Stimulated activated naive CD4-positive, alpha-beta T cell treated with Interleukin-2 at 50 U/mL for 16 hours (primary cell): ENCODE measurements at places on chromosomes 16 and 17.

DNA sequence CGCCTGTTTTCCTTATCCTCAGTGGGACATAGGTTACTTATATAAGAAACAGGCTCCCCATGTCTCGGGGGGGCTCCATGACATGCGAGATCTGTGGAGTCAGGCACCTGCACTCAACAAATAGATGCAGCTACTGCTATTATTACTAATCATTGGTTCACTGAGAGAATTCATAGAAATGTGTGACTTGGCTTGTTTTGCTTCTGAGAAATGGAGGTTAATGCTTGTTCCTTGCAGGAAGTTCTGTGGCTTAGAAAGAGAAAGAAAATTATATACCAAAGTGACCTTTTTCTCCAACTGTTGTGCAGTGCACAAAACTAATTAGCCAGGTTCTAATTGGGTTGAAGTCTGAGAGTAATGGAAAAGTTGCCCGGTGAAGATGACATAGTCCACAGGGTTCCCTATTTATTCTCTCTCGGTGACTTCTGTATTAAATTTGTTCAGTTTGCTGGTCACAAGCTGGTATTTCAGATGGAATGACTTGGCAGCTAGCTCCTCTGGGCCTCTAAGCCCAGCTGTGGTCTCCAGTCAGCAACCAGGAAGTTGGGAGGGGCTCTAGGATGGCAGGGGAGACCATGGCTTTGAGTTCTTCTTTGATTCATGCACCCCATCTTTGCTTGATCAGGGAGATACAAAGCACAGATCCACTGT, 17.6 kb upstream of the MAF start:
- DNase-seq: peak; percentile 26

DNA sequence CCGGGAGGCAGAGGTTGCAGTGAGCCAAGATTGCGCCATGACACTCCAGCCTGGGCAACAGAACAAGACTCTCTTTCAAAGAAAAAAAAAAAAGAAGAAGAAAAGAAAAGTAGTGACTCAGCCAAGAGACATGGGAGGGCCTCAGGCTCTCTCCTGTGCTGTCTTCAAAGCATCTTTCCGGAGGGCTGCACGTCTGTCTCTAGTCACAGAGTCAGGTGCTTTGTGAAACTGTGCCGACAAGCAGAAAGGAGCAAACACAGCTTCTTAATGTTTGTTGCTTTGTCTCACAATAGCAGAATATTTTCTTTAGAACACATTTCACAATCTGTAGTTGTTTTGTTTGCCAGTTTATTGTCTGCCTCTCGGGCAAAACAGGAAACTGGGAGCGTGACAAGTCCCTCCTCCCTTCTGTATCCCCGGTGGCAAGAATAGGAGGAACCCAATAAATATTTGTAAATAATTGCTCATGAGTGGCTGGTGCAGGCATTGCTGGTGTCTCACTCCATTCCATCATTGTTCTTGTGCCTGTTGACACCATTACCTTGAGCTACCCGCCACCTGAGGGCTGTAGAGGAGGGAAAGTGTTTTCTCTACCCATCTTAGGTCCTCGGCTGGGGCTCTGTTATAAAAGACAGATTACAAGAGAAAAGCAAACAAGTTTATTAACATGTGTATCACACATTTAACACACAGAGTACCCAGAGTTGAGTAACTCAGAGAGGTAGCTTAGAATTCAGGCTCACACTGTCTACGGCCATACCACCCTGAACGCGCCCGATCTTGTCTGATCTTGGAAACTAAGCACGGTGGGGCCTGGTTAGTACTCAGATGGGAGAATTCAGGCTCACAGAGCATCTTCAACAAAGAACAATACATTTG, 5.5 kb downstream of the GAST start:
- DNase-seq: no peak

DNA sequence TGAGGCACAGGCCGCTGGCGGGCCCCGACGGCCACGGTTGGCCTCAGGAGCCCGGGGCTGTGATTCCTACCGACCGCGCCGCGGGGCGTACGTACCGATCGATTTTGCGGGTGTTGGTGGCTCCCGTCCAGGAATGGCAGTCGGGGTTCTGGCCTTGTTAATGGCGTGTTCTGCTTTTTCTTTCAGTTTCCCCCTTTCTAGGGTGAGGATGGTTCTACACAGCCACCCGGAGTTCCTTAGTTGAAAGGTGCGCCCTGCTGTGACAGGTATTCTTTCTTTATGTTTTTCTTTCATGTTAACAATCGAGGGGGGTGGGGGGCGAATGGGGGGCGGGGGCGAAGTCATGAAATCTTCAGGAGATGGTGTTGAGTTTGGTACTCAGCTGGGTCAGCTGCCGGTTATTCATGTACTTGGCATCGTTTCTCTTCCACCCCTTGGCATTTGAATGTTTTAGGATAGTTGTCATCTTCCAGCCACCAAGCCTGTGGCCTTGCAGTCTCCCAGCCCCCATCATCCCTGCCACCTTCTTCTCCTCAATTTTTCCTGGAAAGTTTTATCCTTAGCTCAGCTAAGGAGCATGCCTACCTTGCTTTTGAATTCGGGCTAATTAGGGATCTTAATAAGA, 802 bp downstream of the CYLD start:
- peak; percentile 46 for DNase-seq

DNA sequence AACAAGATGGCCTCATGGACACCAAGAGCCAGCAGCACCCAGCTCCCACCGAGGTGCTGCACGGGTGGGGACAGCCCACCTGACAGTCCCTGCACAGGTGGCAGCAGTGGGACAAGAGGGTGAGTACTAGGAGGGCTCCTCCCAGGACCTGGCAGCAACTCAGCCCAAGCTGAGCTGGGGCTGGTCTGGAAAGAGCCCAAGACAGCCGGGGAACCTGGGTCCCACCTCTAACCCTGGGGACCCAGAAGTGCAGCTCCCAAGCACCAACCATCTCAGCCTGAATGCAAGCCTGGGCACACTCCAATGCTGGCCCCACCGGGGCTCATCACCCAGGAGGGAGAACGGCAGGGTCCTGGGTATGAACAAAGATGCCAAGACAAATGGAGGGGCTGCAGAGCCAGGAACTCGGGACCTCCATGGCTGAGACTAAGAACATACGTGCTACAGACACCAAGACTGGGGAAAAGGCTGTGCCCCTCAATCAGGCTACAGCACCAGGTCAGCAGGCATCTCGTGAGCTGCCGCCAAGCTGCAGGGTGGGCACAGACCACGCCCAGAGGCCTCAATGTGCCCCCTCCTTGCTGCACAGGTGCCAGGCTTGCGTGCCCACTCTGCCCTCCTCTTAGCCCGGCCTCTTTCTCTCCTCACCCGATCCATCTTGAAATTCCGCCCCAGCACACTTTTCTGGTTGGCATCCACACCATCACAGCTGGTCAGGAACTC, 37.5 kb upstream of the GSG1L start:
- no peak for DNase-seq

DNA sequence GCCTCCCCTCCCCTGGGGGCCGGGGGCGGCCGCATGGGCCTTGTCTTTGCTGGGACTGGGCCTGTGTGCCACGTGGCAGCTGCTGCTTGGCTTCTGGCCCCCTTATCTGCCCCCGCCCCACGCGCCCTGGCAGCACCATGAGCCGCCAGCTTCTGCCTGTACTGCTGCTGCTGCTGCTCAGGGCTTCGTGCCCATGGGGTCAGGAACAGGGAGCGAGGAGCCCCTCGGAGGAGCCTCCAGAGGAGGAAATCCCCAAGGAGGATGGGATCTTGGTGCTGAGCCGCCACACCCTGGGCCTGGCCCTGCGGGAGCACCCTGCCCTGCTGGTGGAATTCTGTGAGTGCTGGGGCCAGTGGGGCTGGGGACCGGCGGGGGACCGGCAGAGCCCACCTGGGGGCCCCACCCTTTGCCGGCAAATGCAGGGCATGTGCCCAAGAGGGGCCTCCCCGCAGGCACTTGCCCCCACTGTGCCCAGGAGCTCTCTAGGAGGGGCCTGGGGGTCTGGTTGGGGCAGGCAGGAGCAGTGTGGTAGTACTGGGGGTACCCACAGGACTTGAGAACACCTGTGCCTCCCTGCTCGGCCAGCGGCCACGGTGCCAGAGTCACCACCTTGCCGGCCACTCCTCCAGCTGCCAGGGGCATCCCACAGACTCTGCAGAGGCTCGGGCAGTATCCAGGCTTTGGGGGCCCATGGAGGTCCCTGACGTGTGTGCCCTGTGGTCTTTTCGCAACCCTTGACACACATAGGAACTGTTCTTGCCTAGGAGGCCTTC, at the start of gene PDIA2:
Gene PDIA2, plus strand, starts transcription at position 132 of the 773 bp plus-strand sequence. Its CDS starts 6 bp downstream, at position 138.
- DNase-seq: no peak

DNA sequence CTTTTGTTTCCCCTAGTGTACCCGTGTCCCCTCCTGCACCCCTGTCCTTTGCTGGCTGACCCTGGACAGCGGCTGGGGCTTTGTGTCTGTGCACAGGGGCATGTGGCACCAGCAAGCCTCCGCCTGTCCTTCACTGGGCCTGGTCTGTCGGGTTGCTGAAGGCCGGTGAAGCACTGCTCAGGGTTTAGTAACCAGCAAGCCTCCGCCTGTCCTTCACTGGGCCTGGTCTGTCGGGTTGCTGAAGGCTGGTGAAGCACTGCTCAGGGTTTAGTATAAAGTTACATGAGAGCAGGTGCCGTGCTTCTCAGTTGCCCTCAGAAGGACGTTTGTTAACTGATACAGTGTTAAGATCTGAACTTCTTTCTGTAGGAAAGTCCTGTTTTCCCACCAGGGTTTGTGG, 33.8 kb downstream of the DEF8 start:
- DNase-seq: no peak

DNA sequence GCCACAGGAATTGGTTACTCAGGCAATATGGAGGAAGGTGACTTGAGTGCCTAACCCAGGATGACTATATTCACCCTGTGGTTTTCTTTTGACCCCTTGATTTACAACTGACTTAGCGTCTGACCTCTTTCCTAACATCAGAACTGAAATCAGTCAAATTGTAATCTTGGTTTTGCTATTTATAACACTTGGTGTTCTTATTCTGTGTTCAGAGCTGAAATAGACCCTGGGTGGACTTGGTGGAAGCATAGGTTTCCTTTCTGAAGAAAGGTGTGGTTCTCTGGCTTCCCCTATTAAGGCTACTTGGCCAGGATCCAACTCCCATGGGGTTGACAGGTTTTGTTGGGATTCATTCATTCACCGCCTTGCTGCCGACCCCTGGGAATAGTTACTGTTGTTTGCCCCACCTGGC, 80.8 kb downstream of the CLEC16A start:
- no peak for DNase-seq

DNA sequence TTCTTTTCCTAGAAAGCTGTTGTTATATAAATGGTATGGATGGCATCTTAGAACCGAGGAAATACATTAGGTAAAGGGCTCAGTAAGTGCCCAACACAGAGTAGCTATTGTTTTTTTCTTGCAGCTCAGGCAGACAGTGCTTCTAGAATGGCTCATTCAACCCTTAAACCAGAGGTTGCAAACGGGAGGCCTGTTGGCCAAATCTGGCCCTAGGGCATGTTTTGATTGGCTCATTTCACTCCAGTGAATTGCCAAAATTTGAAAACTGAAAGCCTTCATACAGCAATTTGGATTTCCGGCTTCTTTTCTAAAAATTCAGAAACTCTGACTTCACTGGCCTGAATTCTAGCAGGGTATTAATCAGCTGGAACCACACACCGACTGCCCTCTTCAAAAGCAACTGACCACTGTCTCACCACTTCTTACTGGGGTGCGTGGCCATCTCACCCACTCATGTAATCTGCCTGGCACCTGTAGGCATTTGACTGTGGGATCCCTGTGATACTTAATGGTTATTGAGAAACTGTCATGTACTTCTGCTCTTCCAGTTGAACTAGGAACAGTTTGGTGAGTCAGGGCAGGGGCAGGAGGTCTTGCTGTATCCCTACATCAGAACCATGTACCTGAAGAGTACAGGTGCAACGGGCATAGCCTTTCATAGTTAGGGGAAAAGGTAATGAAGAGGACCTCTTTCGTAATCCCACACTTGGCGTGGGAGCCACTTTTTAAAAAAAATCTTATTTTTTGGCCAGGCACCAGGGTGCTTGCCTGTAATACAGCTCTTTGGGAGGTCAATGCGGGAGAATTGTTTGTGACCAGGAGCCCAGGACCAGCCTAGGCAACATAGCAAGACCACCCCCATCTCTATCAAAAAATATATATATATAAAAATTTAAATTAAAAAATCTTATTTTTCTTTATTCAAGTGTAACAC, 53.6 kb upstream of the SCNN1B start:
- no peak for DNase-seq

GRCh38 chr17:69884356-69884755, 190.7 kb upstream of the KCNJ16 start:
- no peak for DNase-seq

DNA sequence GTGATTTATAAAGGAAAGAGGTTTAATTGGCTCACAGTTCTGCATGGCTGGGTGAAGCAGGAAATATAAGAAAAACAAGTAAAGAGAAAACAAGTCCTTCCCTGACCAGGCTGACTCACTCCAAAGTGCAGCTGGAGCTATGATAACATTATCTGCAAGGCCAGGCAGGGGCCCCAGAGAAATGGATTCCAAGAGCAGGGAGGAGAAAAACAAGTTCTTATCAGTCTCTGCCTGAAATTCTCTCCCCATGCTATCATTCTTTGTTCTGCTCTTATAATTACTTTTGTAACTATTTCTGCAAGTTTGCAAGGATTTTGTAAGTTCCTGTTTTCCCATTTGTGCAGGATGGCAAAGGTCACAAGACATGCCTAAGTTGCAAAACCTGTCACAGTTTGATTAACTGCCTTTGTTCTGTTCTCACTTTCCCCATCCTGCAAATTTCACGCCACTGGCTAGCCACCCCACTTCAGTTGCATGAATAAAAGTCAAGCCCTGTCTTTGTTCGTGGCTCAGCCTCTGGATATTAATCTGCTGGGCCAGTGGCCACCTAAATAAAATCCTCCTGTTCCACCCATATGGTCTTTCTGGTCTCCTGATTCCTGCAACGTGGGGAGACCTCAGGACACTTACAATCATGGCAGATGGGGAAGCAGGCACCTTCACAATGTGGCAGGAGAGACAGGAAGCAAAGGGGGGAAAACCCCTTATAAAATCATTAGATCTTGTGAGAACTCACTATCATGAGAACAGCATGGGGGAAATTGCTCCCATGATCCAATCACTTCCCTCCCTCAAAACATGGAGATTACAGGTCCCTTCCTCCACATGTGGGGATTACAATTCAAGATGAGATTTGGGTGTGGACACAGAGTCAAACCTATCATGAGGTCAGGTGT, 13.1 kb downstream of the ABCA9 start:
- no peak for DNase-seq

DNA sequence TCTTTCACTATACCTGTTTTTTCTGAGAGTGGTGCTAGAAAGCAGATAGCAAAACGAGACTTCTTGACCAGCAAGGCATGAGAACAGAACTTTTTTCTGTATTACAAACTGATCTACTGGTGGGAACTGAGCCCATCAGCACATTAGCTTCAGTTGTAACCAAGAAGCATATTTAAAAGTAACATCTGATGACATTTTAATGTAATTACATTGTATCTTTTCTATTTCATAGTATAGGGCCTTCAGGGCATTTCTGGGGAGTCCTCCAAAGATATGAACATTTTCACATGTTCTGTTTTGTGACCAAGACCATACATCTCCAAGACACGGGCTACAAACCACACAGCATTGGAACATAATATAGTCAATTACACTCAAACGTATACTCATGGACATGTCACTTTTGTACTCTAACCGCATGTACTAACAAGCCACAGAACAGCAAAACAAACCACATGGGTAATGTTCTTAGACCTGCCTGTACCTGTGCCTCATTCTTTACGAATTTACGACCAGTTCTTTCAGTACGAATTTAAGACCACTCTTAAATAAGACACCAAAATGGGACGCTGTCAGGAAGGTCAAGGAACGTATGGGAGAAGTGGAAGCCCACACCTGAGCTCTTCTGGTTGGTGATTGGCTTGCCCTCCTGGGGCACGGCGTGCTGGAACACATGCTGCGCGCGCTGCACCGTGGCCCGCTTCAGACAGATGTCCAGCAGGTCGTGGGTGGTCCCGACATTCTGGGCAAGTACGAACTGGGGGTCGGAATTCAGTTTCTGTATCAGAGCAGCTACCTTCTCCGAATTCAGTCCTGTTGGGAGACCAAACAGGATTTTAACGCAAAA, 825 bp downstream of the BLMH start:
- DNase-seq: no peak
